Fibroblast of skin of scalp (primary cell): ENCODE measurements at places on chromosomes 3 and 15.
A peak's percentile ranks its signal among the peaks of the same experiment; 100 is the strongest.

GRCh38 chr15:94834494-94834893 lies 603.1 kb downstream of the MCTP2 start:
- DNase-seq, result no peak

DNA sequence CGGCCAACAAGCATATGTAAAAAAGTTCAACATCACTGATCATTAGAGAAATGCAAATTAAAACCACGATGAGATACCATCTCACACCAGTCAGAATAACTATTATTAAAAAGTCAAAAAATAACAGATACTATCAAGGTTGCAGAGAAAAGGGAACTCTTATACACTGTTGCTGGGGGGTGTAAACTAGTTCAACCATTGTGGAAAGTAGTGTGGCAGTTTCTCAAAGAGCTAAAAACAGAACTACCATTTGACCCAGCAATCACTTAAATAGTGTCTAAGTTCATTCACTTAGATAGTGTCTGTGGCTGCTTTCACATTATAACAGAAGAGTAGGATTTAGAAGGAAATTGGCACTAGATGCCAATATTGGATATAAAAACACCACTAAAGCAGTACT lies 49.7 kb downstream of the CGGBP1 start:
- no peak for DNase-seq

DNA sequence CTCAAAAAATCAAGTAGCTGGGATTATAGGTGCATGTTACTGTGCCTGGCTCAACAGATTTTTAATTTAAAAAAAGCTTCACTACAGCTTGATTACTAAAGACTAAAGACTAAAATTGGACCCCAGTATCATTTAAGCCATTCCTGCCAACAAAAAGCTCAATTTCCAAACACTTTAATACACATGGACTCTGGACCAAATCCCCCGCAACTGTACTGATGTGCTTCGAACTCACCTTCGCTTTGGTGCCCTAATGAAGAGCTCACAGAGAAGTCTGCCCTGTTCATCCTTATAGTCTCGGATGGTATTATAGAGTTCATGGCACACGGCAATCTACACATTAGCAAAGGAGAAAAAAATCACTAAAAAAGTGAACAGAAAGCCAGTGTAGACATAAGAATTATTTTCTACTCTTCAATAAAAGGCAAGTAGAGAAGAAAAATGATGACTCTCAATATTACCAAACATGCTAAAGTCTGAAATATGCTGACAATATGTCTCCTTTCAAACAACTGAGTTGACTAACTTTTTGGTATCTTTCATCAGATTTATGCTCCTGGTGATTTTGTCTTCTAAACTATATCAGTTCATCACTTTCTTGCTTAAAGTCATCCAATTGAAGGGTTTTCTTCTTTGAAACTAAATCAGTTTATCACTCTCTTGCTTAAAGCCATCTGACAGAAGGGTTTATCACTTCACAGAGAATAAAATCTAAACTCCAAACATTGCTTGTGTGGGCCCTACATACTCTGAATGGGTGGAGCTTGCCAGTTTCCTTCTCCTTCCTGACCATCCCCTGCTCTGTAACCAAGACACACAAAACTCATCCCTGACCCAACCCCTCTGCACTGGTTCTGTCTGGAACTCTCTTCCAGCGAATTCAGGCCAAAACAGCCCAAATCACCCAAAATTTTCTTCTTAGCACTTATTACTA lies 7.2 kb downstream of the PBRM1 start:
- no peak for DNase-seq

- no peak for DNase-seq
Measured at GRCh38 chr3:196965804-196966173, 2.8 kb downstream of the PIGZ start.

- peak; percentile 75 for DNase-seq
Measured at GRCh38 chr15:45442507-45443135, 64.3 kb upstream of the GATM start.

DNA sequence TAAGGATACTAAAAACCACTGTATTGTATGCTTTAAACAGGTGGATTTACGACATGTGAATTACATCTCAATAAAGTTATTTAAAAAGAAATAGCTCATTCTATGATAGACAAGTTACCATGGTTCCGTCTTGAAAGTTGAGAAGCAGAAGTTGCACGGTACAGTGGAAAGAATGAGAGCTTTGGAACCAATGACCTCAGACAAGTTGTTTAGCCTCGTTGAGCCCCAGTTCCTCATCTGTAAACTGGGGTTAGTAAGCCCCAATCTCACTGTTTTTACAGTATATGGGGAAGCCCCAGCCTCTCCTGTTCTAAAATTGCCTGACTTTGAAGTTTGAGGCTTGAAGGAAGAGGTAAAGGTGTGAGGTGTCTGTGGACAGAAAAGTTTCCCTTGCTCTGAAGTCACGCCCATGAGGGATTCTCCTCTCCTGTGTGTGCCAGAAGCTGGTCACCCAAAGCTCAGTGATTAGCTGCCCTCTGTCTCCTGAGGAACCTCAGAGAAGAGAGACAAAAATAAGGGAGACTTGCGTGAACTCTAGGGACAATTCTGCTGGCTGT lies 10.0 kb downstream of the CRYGS start:
- DNase-seq, result no peak

DNA sequence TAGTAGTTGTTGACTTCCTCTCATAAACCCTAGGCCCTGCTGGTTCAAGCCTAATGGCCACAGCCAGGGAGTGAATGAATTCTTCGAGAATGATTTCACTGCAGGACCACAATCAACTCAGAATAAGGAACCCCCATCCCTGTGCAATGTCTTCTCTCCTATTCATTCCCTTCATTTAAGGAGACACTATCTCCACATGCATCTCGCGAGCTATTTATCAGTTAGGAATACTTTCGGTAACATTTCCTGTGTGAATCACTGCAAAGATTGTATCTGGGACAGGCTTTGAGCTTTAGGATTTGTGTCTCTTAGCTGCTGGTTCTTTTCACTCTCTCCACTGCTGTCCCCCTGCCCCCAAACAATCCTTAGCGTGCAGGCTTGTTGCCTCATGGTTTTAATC lies 94.4 kb downstream of the MYLK start:
- DNase-seq, result peak; percentile 76
